Bone marrow (tissue), 2 donors: ENCODE measurements at places on chromosomes 13 and 19.

DNA sequence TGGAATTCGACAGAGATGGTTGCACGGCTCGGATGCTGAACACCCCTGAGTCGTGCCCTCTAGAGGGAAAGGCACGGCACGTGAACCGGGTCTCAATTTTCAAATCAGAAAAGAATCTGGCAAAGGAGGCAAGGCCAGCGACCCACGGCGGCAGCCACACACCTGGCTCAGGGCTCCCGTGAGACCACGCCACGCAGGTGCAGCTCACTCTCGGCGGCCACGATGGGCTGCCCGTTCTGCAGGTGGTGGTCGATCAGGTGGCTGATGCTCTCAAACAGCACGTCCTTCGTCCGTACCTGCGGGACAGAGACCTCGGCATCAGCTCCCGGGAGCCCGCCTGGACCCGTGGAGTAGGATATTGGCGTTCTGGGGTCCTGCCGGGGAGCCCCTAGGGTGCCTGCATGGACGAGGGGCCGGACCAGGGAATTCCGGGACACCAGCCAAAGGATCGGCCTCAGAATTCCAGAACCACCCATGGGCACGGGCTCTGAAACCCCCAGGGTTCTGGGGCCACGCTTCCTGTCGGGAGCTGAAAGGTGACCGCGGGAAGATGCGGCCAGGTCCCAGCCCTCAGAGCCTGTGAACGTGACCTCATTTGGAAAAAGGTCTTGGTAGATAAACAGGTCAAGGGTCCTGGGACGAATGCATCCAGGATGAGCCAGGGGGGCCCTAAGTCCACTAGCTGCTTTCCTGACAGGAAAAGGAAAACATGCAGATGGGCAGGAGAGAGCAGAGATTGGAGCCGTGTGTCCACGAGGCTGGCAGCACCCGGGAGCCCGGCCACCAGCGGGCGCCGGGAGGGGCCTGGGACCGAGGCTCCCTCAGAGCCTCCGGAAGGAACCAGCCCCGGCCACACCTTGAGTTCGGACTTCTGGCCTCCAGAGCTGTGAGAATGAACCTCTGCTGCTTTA lies 10.1 kb upstream of the C2CD4C start:
- no peak for DNase-seq

GRCh38 chr13:74003374-74003773 lies 130.8 kb downstream of the KLF12 start:
- DNase-seq: no peak

DNA sequence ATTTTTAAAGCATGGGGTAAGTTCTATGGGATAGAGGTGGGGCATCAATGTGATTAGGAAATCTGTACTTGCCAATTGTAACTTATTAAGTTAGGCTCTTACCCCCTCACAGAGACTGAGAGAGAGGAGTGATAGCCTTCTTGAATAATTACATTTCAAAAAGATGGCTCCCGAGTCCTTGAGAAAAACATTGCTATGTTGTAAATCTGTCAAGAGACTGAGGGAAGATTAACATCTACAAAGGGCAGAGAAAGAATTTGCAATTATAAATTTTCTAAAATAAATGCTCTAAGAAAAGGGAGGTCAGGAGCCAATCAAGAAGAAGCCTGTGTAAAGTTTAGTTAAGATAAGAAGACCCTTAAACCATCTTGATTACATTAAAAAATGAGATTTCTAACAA lies 1570.8 kb downstream of the OLFM4 start:
- DNase-seq: no peak

DNA sequence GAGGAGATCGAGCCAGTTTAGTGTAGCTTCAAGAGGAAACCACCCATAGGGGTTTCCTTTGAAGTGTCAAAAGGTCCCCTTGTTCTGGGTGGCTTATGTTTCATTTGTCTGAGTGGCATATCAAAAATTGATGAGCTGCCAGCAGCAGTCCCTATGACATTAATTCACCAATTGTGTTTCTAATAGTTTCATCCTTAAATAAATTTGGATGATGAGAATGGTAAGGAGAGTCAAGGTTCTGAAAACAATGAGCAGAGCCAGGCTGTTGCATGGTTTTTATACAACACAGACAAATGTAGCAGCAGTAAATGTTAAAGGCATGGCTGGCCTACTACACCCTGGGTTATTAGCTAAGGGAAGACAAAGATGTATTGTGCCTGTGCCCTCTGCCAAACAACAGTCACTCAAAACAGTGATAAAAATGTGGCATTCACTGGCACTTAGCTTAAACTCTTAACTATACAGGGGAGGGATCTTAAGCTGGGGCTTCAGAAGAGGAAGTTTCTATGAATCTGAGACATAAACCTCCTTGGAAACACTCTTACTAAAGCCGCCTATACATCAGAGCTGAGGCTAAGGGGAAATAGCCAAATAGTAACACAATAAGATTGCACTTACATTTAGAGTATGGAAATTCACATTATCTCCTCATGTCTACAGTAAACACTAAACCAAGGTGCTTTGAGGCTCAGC lies 200.5 kb downstream of the POU4F1 start:
- no peak for DNase-seq

DNA sequence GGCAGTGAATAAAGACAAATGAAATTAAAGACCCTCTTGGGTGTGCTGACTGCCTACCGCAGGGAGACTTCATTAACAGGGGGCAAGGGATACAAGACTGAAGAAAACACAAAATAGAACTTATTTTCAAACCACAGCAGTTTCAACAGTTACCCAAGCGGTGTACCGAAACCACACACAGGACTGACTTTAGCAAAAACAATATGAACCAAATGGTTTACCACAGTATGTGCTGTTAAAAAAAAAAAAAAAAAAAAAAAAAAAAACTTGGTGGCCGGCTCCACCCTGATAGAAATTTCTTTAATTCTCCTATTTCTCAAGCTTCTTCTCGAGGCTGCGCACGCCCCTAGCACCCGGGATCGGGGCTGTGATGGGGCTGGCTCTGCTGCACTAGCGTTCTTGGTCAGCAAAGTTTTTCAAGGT lies 42.6 kb downstream of the KLF2 start:
- no peak for DNase-seq

GRCh38 chr19:3528080-3528479 lies 10.9 kb upstream of the TEKTIP1 start:
- no peak for DNase-seq

- peak; percentile 23 for DNase-seq
Measured at GRCh38 chr19:40598121-40598917, 2.9 kb upstream of the LTBP4 start.

DNA sequence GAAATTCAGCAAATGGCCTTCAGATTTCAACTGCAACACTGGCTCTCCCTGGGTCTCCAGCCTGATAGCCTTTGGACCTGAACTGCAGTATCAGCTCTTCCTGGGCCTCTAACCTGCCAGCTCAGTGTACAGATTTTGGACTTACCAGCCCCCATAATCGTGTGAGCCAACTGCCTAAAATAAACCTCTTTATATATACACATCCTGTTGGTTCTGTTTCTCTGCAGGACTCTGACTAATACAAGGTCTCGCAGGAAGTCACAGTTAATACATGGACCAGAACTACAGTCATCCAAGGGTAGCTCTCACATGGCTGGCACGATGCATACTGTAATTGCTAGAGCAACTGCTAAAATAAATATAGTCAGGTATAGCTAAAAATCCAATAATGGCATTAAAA lies 85.1 kb downstream of the KATNAL1 start:
- no peak for DNase-seq

DNA sequence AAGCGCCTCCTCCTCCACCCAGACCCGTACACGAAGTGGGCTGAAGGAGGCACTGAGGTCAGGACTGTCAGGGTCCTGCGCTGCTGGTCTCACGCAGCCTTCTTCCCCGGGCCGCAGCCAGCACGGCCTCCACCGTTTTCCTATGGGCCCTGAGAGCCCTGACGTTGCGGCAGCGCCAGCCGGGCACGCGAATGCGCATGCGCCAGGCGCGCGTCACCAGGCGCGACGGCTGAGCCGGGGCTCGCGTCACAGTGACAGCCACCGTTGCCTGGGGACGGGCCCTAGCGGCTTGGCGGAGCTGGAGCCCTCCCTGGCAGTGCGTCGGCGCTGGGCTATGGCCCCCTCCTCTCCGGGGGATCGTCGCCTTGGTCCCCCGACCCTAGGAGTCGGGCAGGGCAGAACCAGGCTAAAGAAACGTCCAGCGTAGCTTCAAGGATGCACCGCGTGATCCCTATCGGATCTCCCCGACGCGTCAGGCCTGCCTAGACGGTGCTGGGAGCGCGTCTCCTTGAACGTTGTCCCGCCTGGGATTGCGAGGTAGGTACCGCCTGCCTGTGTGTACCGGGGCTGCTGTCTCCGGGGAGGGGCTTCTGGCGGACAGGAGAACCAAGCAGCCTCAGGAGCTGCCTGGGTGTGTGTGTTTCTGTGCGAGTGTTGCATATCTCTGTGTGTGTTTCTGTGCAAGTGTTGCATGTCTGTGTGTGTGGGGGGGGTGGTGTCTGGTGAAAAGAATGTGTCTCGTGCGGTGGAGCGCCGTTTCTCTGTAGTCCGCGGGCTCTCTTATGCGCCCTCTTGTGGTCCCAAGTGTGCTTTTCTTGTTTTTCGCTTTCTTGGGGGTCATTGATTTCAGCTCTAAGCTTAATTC lies 43.2 kb downstream of the ZNF571 start:
- peak; percentile 14 for DNase-seq

DNA sequence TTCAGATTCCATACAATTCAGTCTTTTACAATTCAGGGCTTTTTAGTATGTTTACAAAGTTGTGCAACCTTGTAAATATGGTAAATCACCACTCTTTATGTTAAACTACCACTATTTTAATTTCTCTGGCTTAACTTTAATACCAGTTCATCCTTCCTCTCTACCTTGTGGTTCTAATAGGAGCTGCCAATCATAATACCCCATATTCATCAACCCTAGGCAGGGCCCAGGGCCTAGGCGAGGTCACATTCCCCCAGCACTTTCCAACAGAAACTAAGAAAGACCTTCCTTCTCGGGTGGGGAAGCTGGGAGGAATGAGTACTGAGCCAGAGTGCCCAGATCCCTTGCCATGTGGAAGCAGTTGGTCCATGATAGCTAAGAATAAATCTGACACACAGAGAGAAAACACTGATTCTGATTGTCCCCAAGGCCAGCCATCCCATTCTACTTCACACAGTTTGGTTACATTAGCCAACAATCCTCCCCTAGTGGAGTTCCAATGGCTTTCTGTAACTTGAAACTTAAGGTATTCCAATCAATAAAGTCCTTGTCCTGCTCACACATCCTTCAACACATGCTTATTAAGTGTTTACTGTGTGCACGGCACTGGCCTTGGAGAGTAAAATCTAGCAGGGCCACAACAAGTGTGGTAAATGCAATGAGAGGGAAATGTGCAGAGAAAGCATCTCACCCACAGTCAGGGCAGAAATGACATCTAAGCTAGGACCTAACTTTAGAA lies 76.8 kb downstream of the NUFIP1 start:
- no peak for DNase-seq

- no peak for DNase-seq
Measured at GRCh38 chr19:29529646-29530539, 4.1 kb downstream of the VSTM2B start.

DNA sequence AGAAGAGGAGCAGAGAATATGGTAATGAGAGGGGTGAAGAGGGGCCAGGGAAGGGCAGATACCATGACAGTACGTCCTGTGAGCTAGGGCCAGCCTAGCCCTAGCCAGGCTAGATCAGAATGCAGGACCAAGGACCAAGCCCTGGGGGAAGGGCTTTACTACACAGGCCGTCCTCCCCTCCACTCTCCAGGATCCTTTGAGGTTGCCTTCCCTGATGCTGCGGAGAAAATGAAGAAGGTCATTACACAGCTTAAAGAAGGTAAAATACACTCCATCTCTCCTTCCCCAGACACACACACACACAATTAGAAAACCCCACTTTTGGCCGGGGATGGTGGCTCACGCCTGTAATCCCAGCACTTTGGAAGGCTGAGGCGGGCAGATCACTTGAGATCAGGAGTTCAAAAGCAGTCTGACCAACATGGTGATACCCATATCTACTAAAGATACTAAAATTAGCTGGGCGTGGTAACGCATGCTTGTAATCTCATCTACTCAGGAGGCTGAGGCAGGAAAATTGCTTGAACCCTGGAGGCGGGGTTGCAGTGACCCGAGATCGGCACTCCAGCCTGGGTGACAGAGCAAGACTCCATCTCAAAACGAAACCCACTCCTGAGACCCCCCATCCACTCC lies 8.5 kb downstream of the SPACA6 start:
- DNase-seq: no peak

DNA sequence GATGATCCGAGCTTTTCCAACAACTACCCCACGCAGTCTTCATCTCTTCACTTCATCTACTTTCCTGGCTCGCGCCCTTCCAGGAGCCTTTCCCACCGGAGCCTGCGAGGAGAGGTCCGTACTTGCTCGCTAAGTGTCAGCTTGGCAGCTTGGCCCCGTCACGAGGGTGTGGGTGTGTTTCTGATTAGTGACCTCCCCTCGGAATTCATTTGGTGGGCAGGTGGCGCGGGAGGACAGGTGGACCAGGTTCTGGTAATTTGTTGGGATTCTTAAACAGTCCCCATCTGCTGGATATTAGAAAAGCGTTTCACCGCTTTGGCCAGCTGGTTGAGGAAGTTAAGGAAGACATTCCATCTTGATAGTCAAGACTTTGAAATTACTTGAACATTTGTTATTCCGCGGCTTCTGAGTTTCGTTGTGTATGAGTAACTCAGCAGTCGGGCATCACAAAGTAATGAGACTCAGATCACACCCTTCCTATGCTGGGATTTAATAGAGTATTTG lies 515 bp downstream of the UFM1 start:
- DNase-seq: no peak

DNA sequence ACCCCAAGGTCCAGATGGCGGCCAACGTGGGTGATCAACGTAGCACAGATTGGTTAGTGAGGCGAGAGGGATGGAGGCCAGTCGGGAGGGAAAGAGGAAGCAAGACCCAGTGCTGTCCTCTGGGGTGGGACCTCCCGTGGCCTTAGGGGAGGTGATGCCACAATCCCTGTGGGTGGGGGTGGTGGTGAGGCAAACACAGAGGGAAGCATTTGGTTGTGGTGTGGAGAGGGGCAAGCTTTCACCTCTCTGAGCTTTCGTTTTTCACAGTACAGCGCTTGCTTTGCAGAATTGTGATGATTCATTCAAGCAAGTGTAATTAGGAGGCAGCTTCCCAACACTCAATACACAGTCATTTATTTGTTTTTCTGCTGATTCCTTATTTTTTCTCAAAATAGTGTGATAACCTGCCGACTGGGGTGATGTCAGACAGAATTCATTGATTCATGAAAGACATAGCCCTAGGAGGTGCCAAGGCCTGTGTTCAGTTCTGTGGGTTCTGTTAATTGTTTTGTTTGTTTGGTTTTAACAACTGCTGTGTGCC lies 2.4 kb downstream of the LENG8 start:
- peak; percentile 25 for DNase-seq

DNA sequence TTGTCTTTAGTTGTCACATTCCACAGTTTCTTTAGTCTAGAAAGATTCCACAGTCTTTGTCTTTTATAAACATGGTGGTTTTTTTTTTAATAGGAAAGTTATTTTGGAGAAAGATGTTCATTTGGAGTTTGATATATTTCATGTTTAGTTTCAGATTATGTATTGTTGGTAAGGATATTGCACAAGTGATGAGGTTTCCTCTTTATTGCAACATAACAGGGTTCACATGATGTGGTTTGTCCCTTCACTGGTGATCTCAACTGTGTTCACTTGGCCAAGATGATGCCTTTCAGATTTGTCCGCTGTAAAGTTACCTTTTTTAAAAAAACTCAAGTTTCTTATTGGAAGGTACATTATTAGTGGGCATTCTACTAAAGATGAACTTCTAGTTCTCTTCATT lies 3.2 kb downstream of the ZNF230 start:
- DNase-seq: no peak
